Body of pancreas (tissue), 4 donors: ENCODE measurements at places on chromosomes 12 and 14. TPM values are rescaled to one million over a fixed set of nuclear protein-coding genes. Genes with fewer than 3 reads are reported as not detected.

LRTM2 gene
- not detected for total RNA-seq

C12orf54 gene
- not detected for total RNA-seq

CARMIL3 gene
- total RNA-seq = 0.78 TPM

PEX5 gene
- total RNA-seq = 67.9 TPM

MDM2 gene
- 93.4 TPM for total RNA-seq

- no peak for DNase-seq
These were observed 105.4 kb upstream of the NOS1 start for GRCh38 chr12:117466677-117467362.

- DNase-seq = no peak
These were observed 23.3 kb downstream of the MDM2 start for GRCh38 chr12:68831272-68831671.

GRCh38 chr14:59103396-59103795, 85.1 kb upstream of the DAAM1 start:
- DNase-seq = no peak

DNA sequence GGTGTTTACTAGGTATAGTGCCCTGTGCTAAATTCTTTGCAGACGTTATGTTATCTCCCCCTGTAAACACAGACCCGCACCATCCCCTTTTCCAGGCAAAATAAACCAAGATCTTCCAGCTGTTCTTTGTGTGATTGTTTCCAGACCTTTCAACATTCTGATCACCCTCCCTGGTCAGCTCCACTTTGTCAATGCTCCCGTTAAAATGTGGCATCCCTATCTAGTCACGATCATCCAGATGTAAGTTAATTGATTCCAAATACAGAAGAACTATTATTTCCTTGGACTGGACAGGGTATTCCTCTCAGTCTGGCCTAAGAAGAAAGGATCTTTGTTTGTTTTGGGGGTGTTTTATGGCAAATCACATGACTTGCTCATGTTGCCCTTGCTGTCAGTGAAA, 127.6 kb upstream of the ARID2 start:
- DNase-seq = no peak

- no peak for DNase-seq
These were observed 15.1 kb downstream of the FICD start for GRCh38 chr12:108530161-108530560.

GRCh38 chr12:124768452-124769162, 95.1 kb downstream of the SCARB1 start:
- no peak for DNase-seq

DNA sequence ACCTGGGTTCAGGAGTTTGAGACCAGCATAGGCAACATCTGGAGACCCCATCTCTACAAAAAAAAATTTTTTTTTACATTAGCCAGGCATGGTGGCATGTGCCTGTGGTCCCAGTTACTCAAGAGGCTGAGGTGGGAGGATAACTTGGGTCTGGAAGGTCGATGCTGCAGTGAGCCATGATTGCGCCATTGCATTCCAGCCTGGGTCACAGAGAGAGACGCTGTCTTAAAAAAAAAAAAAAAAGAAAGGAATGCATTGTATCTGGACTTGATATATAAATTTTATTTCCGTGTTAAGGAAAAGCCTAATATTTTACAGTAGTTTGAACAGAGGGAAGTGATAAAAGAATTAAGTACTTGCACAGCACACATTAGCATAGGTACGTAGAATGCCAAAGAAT, 97.2 kb downstream of the ZC3H14 start:
- no peak for DNase-seq

GRCh38 chr14:24845851-24846250, 204.1 kb downstream of the STXBP6 start:
- no peak for DNase-seq

DNA sequence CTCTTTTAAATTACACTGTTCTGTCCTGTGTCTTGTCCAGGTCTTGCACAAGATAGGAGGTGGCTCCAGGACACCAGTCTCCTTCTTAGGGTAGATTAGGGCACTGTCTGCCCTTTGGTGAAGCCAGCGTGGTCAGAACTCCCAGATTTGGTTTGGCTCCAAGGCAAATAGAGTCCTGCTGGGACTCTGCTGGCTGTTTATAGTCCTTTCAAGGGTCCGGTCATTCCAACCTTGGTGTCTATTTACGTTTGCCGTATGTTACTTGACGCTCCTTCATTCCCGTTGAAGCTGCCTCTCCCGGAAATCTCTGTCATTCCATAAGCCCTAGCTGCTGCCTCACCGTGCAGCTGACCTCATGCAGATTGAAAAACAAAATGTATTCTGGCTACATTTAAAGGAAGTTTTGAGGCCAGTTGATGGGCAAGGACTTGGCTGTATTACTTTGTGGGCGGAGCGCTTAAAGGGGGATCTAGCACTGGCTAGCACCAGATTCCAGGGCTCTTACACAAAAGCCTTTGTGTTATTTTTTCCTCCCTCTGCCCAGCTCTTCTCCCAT, 180.6 kb downstream of the AKAP6 start:
- DNase-seq = peak; percentile 31

DNA sequence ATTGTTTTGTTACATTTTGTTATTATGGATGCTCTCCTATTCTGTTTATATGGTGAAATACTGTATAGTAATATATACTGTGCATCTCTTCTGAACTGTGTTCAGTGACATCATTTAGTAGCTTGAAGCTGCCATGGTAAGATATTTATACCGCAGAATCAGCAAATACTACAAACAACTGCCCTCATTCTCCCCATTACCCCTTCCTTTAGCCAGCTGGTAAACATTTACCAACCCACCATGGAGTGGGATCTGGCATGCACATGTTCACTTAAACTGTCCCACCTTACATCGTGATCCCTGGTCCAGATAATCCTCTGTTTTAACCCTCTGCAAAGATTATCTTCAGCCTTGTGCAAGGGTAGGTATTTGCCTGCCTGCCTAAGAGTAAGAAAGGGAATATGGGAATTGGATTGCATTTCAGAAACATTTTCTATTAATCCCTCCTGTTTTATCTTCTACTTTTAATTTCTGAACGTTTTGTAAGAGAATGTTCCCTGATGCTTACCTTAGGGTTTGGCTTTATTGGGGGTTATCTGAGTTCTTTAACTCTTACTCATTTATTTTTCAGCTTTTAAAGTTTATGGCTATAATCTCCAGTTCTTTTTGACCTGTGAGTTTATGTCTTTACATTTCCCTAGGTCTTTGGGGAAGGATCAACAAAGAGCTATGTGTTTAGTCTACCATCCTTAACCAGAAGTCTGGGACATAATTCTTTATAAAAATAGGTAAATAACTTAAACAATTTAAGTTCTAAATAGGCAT, 46.5 kb downstream of the FBXO34 start:
- no peak for DNase-seq

DNA sequence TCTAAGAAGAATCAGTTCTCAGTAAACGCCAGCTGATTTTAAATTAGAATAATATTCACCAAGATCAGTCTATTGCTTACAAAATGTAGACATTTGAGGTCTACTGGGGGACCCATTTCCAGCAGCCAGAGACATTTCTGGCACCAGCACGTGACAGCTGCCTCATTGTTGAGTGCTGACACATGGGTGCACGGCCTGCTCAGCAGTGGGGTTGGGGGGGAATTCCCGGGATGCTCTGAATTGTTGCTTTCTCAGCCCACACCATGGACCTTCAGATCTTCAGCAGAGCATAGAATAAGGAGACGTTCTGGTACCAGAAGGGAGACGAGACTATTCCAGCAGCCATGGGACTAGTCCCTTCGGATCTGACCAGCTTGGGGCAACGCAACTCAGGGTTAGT, 18.3 kb downstream of the PLEKHG7 start:
- no peak for DNase-seq

DNA sequence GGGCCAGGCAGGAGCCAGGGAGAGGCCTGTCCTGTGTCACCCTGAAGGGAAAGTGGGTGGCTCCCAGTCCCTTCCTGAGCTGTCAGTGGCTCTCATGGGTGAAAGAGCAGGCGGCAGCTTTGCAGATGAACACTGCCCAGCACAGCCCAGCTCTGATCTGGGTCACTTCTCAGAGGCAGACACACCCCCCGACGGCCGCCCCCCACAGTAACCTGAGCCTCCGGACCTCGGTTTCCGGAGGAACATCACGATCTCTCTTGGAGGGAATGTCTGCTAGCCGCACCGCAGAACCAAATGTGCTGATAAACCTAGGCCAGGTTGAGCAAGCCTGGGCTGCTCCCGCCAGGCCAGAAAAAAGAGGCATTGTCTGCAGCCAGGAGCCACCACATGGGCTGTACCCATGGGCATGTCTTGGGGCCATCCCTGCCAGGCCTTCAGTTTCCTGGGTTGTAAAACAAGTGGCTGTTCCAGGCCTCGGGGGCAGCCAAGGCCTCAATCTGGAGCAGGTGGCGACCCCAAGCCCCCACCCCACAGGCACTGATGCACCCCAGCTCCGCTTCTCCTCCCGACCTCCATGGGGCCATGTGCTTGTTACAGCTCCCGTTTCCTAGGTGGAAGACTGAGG, 57.6 kb downstream of the NCOR2 start:
- peak; percentile 61 for DNase-seq

GRCh38 chr14:32251530-32251929, 48.5 kb upstream of the RNU6-8 start:
- no peak for DNase-seq

DNA sequence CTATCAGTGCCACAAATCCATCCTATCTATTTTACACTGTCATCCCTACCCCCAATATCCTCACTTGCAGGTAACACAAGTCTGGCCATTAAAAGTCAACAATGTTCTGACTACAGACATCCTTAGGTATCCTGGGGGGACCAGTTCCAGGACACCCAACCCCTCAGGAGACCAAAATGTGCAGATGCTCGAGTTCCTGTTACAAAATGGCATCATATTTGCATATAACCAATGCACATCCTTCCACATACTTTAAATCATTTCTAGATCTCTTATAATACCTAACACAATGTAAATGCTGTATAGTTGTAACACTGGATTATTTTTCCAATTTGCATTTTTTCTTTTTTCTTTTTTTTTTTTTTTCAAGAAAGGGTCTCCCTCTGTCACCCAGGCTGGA, 6.9 kb downstream of the SYCP3 start:
- no peak for DNase-seq

GRCh38 chr12:58966939-58967338, 46.6 kb upstream of the LRIG3 start:
- DNase-seq = no peak

DNA sequence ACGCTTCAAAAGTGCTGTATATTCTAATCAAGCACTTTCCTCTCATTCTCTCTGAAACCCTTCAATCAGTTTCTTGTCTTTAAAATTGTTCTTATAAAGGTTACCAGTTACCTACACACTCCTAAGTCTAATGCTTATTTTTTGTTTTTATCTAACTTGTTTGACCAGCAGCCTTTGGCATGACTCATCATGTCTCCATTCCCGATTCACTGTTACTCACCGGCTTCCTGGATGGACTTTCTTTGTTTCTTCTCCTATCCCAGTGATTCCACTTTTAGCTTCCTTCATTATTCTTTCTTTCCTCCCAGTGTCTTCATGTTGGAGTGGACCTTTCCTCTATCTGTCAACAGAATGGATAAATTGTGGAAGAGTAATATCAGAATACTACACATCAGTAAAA, 368.6 kb upstream of the CCDC196 start:
- no peak for DNase-seq

- DNase-seq = no peak
These were observed 133.2 kb downstream of the SLC35F4 start for GRCh38 chr14:57732463-57733285.
